T-helper 1 cell (primary cell): ENCODE measurements at places on chromosomes 7 and 10.

DNA sequence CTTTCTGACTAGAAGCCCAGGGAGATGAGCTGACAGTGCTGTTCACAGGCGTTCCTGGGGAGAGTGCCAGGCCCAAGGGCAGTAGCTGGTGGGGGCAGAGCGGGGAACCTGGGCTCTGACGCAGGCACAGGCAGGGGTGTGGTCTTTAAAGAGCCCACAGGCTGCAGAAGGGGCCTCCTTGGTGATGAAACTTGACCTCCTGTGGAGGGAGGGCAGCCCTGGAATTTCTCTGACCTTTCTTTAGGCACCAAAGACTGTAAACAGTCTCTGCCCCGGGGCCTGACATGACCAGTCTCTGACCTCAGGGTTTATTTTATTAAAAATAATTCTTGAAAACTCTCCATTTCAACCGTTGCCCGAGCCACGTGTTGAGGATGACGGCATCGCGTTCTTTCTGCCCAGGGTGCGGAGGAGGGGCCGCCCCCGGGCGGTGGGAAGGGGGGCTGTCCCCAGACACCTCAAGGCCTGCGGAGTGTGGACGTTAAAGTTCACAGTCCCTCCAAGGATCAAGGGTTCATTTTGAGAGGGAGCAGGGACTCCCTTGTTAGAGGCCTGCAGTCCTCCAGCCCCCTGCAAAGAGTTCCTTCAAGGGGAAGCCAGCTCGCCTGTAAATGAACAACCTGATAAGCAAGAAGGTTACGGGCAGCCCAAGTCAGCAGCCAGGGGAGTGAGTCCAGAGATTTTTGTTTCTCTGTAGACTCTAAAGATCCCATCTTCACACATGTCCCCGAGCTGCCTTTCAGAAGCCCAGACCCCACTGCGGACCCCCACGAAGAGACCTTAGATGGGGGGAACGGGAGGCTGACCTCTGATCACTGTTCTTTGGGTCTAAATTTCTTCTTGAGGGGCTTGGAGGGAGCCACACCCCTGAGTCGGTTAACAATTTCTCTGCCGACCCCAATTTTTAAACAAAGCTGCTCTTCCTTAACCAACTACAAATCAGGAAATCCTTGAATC lies 128.9 kb downstream of the VIPR2 start:
- no peak for DNase-seq

DNA sequence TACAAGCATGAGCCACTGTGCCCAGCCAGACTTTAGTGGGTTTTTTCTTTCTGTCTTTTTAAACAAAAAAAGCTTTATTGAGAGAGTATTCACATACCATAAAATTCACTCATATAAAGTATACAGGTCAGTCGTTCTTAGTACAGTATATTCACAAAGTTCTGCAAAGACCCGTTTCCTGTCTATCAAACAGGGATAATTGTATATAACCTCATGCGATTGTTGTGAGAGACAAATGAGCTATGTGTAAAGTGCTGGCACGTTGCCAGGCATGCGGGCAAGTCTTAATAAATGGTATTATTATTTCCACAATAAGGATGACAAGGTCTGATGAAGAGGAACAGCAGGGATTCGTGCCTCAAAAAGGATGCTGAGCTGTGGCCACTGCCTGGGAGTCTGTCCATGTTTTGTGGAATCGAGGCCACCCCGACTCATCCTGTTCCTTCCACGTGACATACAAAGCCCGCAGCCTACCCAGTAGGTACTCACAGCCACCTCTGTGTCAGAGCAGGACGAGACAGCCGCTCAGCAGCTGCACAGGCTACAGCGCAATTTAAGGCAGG lies 51.6 kb downstream of the SMKR1 start:
- peak; percentile 37 for DNase-seq

DNA sequence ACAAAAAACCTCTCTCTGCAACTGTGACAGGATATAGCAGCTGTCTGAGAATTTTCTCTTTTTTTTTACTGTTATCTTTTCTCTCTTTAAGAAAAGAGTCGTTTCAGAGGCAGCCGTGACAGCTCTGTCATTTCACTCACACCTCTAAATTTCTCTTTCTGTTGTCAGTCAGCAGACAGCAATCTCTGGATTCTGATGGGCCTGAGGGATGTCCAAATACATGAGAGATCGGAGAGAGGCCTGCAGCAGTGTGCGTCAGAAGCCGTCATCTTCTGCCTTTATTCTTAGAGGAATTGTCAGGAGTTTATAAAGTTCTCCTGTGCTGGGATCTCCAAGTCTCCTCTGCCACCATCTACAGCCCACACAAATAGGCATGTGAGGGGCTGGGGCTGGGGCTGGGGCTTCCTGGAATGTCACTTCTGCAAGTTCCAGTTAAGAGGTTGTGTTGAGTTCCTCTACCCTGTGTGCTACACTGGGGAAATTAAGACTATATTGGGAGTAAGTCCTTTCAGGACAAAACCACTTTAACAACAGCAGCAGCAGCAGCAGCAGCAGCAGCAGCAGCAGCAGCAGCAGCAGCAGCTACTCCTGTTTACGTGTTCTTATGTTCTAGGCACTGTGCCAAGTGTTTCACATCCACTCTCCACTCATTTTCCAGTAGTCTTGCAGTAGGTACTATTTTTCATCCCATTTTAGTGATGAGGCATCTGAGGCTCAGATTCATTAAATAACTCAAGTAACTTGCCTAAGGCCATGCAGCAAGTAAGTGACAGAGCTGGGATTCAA lies 541.3 kb downstream of the LRMDA start:
- DNase-seq, result no peak

DNA sequence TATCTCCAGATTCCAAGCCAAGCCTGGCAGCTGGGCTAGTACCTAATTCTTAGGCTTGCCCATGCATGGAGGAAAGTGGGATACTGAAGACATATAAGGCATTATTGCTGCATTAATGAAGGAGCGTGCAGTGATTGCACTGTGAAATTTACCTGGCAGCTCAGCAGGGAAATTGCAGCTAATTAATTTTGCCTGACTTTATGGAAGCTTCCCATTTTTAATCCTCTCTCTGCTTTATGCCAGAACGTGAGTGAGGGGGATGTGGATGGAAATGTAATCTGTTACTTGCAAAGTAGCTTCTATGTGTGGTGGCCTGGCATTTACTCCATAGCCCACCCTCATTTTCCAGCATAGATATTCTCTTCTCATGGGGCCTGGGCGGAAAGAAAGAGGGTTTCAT lies 134.9 kb downstream of the SH2D4B start:
- no peak for DNase-seq

- no peak for DNase-seq
These were observed 47.6 kb upstream of the ANKRD1 start for GRCh38 chr10:90968328-90969081.

DNA sequence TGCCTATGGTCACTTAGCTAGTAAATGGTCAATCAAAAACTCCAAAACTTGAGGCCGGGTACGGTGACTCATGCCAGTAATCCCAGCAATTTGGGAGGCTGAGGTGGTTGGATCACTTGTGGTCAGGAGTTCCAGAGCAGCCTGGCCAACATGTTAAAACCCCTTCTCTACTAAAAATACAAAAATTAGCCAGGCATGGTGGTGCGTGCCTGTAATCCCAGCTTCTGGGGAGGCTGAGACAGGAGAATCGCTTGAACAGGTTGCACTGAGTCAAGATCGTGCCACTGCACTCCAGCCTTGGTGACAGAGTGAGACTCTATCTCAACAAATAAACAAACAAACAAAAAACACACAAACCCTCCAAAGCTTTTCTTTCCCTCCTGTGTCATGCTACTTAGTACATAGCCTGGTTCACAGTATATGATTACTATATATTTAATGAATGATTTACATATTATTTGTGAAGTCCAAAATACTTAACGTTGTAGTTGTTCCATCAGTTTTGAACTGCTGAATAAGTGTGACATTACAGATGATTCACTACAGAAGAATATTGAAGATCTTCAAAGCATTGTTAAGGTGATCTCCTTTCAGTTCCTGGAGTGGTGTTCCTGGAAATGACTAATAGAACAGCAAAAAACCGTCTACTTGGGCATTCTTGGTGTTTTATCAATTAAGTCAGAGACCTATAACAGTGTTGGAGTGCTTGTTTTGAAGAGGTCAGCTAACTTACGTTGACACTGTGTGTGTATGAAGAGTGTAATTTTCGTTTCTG lies 72.9 kb downstream of the ADK start:
- DNase-seq, result no peak

DNA sequence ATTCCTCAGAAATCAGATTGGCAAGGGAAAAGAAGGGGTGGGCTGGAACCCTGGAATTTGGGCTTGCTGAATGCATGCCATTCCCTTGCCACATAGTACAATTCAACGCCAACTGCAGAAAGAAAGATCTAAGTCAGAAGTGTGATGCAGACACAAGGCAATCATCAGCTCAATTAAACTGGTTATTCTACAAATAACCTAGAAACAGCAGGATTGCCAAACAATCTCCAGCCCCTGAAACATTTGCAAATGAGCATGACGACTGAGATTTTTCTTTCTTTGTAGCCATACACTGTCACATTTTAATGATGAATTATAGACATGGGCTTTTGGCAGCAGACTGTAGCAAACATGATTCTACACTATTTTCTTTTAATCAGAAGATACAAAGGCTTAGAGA lies 16.5 kb upstream of the CREB5 start:
- DNase-seq, result no peak

GRCh38 chr10:29407280-29407858 lies 118.5 kb downstream of the LYZL1 start:
- DNase-seq, result no peak

DNA sequence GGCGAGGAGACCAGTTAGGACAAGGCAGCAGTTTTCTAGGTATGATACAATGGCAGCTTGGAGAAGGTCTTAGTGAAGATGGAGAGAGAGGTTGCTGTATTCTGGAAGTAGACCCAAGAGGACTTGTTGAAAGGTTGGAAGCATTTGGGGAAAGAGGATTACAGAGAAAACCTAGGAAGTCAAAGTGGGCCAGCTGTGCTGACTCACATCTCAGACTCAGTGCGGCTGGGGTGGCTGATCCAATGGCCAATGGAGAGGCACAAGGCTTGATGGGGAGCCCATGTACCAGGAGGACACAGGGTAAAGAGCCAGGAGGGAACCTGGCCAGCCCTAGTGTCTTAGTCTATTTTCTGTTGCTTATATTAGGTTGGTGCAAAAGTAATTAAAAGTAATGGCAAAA lies 194.5 kb upstream of the GALNT17 start:
- no peak for DNase-seq
